Memory B cell (primary cell): ENCODE measurements at places on chromosomes 2 and 18.

DNA sequence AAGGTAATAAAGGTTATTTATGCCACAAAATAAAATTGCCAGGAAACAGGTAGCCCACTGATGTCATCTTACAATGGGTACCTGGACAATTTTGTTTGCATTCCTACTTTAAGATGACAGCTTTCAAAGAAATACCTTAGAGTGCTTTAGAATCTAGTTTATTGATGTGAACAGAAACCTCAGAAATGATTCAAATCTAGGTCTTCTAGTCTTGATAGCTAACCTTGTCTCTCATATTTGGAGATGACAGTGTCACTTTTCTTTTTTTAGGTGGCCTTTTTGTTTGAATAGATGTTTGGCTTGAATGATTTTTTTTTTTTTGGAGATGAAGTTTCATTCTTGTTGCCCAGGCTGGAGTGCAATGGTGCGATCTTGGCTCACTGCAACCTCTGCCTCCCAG, 69.1 kb downstream of the PIK3C3 start:
- DNase-seq, result no peak

- DNase-seq, result no peak
Measured at GRCh38 chr2:170214309-170214948, 36.5 kb downstream of the MYO3B start.

GRCh38 chr2:207497596-207497995, 32.2 kb upstream of the CREB1 start:
- DNase-seq, result no peak

GRCh38 chr2:95574506-95574905, 17.3 kb upstream of the TRIM43 start:
- no peak for DNase-seq

DNA sequence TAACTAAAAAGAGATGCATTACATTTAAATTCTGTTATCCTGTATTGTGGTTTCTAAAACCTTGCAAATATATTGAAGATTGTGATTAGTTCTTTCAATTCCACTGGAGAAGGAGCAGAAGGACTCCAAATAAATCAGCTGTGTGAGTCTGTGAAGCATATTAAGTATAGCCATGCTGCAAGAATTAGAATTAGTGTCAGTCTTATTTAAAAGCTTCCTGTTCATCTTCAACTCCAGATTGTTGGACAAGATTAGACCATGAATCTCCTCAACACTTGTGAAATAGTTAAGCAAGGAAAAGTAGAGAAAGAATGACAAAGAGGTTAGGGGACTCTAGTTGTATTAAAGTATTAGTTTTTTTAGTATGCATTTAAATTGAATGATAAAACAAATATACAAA, 92.5 kb upstream of the LRP1B start:
- DNase-seq, result no peak

- no peak for DNase-seq
Measured at GRCh38 chr2:198374375-198375082, 570.1 kb downstream of the PLCL1 start.

DNA sequence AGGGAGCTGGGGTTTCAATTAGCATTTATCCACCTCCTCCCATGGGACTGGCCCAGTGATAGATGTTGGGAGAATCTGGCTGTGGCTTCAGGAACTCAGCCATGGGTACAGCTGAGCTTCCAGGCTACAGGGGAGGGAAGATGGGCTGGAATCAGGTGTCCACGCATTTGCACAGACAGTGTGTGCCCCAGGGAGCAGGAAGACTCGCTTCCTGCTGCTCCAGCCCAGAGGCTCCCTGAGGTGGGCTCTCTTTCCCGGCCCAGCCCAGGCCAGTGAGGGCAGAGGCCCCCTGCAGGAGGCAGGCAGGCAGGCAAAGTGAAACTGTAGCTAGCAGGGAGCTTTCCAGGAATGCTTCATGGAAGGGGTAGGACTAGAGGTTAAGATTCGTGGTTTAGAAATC, 28.7 kb downstream of the DYSF start:
- DNase-seq, result no peak

GRCh38 chr2:159961037-159961436, 101.4 kb downstream of the PLA2R1 start:
- DNase-seq, result no peak

- DNase-seq, result no peak
Measured at GRCh38 chr2:8116661-8117060, 565.2 kb upstream of the ID2 start.

- DNase-seq, result no peak
Measured at GRCh38 chr2:127166231-127166860, 53.8 kb downstream of the CYP27C1 start.

DNA sequence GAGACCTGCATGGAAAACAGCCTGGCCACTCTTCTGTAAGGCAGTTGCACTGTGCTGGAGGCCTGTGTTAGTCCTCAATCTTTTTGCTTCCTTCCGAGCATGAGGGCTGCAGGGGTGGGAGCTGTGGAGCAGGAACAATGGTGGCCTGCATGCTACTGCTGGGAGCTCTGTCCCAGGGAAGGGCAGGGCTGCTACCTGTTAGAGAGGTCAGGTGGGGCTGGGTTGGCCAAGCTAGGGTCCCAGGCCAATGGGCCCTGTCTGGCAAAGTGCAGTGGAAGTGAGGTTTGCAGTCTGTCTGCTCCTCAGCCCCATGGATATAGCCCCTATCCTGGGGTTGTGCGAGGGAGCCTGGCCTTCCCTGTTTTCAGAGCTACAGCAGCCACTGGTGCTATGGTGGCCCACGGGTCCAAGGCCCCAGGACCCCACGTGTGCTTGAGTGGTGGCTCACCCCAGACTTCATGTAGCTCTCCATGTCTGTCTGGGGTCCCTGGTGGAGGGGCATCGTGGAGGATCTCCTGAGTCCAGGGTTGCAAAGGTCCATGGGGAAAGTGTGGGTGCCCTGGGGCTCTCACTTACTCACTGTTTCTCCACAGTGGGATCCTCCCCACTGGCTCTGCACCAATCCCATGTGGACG, 1212.6 kb upstream of the NXPH2 start:
- DNase-seq, result no peak

- no peak for DNase-seq
Measured at GRCh38 chr2:156787517-156787916, 351.3 kb downstream of the GPD2 start.

DNA sequence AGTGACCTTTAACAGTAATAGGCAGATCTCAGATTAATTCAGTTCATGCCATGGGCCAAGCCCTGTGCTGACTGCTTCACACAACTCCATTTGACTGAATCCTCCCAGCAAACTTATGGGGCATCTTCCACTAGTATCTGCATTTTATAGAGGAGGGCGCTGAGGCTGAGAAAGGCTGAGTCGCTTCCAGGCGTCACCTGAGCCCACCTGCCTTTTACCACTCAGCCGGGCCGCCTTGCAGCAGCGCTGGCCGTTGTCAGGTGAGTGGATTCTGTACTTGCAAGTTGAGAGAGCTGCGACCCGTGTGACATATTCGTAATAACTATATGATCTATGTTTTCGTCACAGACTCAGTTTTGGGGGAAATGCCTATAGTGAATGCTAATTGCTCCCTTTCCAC, 59.3 kb upstream of the B3GNT7 start:
- no peak for DNase-seq

DNA sequence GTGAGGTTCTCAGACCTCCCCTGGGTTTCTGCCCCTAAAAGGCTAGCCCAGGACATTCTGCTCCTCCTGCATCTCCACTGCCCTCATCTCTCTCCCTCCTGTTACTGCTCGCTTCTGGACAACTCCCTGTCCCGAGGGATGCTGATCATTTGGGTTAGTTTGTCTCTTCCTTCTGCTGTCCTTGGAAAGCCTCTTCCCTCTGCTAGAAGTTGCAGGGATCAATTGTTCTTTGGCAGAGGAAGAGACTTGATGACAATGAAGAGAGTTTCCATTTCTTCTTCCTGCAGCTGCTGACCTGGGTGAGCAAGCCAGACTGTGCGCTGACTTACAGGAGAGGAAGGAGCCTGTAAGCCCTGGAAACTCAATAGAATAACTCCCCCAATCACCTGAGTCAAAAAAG, 68.9 kb downstream of the RDH14 start:
- no peak for DNase-seq
